ENCODE measurements at places on chromosomes 16 and 17. TPM values are rescaled to one million over a fixed set of nuclear protein-coding genes. Genes with fewer than 3 reads are reported as not detected.

The DPEP2 gene
- total RNA-seq: not detected

The NDUFAF8 gene
- 19.9 TPM for total RNA-seq

The TMEM94 gene
- total RNA-seq: 38.0 TPM

The TOM1L1 gene
- 40.2 TPM for total RNA-seq

The CHST4 gene
- total RNA-seq: not detected

The MAP2K4 gene
- total RNA-seq: 41.8 TPM

The VMO1 gene
- 0.29 TPM for total RNA-seq

The CHD9NB gene
- total RNA-seq: 1.1 TPM

The ZNF778 gene
- 8.7 TPM for total RNA-seq

The HBQ1 gene
- total RNA-seq: not detected

The FA2H gene
- total RNA-seq: not detected

The PITPNM3 gene
- total RNA-seq: 1.8 TPM
